Sigmoid colon (tissue), 7 donors: ENCODE measurements at places on chromosomes 7 and 10. TPM values are rescaled to one million over a fixed set of nuclear protein-coding genes. Genes with fewer than 3 reads are reported as not detected.
A peak's percentile ranks its signal among the peaks of the same experiment; 100 is the strongest.

The INHBA gene
- total RNA-seq: 1.1 TPM

DNA sequence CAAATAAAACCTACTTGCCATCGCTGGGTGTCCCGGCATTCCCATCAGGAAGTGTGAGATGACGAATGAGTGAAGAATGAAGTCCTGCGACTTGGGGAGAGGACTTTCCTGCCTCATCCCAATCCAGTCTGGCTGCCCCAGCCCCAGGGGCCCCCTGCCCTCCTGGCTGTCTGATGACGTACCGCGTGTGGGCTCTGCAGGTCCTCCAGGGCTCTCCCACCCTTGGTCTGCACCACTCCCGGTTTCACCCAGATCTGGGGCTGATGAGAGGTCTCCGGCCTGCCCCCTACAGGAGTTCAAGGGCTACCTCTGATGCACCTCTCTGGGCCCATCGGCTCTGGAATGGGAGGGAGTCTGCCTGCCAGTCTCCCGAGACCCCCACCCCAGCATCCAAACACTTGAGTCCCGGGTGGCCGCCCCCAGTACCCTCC, 9.8 kb downstream of the ATP6V1F start:
- H3K27ac ChIP-seq: no peak overlapping the region
- DNase-seq: no peak
- H3K27me3 ChIP-seq: no peaks in the 10 kb centered on the region
- H3K36me3 ChIP-seq: no peaks in the 10 kb centered on the region

GRCh38 chr10:119138346-119139306, 26.9 kb downstream of the SFXN4 start:
- peak; percentile 26 for DNase-seq
- no peak overlapping the region for H3K27ac ChIP-seq
- no peaks in the 10 kb centered on the region for H3K4me1 ChIP-seq
- H3K4me3 ChIP-seq: no peak overlapping the region
- no peaks in the 10 kb centered on the region for H3K36me3 ChIP-seq

DNA sequence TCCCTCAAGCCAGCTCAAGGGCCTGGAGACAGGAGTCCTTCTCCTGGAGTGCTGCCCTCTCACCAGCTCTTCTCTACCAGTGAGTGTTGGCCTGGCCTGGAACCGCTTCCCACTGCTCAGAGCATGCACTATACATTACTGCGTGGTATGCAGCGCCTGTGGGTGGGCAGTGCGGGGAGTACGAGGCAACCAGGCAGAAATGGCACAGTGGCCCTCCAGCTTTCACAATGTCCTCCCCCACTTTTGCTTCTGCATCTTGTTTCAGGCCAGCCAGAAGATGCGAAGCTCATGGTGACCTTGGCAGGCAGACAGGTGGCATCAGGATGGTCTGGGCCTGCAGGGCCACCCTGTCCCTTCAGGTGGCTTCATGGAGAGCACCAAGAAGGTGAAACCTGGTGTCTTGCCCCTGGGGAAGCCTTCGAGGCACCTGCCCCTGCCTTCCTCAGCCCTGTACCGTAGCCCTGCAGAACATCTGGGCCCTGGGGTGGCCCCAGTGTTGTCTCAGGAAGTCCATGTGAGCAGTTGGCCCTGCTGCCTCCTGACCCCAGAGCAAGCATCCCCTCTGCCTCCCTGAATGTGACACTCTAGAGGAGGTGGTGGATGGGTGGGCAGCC, 35.8 kb downstream of the RASGEF1A start:
- H3K4me1 ChIP-seq: peaks cover 17% of the 10 kb centered on the region
- no peak overlapping the region for H3K27ac ChIP-seq
- H3K4me3 ChIP-seq: no peak overlapping the region
